Ovary (tissue), 10 donors: ENCODE measurements at places on chromosomes 13 and 19. TPM values are rescaled to one million over a fixed set of nuclear protein-coding genes. Genes with fewer than 3 reads are reported as not detected.

GRCh38 chr13:105908586-105908985, 626.9 kb downstream of the EFNB2 start:
- no peak for DNase-seq

DNA sequence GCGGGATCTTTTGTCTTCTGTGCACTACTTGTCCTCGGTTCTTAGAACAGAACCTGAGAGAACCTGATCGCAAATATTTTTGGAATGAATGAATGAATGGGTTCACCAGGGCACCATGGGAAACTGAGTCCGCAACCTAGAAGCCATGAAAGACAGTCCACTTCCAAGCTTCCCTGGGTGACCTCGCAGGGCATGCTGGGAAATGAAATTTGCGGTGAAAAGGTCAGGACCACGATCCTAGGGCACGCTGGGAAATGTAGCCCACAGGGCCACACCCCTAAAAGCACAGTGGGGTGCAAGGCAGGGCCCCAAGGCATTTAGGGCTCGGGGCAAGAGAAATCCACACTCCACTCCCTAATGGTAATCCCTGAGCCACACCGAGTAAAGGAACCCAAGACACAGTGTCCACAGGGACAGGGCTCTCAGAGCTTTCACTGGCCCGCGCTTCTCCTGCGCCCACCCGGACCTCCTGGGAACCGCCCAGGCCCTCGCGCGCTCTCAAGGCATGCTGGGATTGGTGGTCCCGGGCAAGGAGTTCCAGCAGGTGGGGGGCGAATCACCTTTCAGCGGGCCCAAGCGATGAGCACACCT, 1.1 kb upstream of the PPP1R12C start:
- peak; percentile 59 for DNase-seq

DNA sequence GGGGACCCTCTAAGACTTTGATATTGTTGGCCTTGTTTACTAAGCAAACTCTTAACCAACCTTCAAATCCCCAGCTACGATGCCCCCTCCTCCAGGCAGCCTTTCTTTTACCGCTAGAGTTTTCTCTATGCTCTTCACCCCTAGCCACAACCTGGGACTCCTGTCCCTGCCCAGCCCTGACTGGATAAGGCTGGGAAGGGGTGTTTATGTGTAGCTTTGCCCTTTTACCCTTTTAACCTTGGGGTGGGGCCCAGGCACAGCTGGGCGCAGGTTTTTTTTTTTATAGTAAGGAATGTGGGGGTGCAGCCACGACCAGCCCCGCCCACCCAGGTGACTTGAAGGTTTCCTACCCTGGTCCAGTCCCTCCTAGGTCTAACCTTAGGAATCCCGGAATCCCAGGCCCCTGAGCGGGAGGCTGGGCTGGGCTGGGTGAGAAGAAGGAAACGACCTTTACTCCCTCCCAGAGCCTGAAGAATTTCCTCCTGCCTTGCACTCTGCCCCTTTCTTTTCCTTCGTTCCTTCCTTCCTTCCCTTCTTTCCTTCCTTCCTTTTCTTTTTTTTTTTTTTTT, 12.2 kb downstream of the TJP3 start:
- DNase-seq: no peak

DNA sequence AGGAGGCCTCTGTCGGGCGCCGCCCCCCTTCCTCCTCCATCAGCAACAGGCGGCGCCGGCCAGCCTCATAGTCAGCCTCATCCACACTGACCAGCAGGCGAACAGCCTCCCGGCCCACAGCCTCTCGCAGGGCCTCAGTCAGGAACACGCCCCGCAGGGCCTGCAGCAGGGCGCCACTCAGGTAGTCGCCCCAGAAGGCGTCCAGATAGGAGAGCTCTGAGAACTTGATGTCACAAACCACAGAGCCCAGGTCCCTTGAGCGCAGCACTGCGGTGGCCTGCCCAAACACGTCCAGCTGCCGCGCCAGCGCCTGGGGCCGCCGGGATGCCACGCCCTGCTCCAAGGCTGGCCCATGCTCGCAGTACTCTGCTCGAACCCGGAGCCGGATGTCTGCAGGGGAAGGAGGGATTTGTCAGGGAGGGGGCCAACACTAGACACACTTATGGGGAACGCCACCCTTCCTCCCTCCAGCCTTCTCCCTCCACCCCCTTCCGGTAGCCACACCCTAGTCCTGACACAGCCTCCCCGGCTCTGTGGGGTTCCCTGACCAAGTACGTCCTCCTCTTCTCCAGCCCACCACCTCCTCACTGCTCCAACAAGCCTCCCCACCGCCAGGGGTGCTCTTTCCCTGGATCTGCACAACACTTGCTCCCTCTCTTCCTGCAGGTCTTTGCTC, 17.9 kb downstream of the DEDD2 start:
- DNase-seq: no peak

DNA sequence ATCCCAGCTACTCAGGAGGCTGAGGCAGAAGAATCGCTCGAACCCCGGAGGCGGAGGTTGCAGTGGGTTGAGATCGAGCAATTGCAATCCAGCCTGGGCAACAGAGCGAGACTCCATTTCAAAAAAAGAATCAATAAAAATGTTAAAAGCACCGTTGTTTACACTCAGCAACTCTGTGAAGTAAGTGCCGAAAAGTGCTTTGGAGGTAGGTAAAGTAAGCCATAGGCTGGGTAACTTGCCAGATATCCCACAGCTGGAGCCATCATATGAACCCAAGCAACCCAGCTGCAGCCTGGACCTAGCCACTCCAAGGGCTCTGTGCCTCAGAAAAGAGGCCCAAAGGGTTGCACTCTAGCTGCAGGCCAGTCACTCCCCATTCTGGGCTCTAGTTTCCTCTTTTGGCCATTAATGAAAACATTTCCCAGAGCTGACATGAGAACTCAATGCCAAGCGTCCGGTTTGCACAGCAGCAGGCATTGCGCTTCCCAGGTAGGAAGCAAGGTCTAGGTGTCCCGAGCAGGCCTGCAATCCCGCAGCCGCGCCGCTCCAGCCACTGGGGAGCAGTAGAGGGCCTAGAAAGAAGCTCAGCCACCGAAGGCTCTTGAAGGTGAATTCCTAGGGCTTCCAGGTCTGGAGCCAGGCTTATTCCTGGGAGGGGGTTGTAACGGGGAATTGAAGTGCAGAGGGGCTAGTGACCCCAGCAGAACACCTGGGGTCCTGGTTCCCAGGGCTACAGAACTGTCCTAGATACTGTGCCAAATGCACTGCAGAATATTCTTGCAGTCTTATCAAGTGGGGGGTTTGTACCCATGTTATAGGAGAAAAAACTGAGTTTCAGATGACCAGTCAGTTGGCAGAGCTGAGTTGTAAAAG, 4.1 kb upstream of the CD79A start:
- DNase-seq: no peak

DNA sequence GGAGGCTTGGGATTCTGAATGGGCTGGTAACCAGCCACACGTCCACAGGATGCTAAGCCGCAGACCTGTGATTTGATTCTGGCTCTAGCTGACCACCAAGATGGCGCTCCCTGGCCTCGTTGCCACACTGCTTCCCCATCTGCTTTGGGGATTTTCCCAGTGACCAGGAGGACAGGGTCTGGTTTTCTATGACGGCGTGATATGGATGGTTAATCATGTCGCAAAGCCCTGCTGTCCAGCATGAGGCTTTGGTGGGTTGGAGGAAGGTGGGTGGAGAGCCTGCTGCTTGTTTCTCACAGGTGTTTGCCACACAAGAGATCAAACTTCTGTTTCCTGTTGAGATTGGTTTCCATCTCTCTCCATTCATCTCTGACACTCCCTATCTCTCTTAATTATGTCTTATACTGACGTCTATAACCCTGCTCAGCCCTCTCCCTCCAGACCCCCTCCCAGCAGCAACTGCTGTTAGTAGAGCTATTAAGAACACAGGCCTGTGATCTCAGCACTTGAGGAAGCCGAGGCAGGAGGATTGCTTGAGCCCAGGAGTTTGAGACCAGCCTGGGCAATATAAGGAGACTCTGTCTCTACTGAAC, 102.7 kb downstream of the SIPA1L3 start:
- no peak for DNase-seq

- DNase-seq: no peak
These were observed 29.0 kb downstream of the RANBP3 start for GRCh38 chr19:5948752-5949564.

DNA sequence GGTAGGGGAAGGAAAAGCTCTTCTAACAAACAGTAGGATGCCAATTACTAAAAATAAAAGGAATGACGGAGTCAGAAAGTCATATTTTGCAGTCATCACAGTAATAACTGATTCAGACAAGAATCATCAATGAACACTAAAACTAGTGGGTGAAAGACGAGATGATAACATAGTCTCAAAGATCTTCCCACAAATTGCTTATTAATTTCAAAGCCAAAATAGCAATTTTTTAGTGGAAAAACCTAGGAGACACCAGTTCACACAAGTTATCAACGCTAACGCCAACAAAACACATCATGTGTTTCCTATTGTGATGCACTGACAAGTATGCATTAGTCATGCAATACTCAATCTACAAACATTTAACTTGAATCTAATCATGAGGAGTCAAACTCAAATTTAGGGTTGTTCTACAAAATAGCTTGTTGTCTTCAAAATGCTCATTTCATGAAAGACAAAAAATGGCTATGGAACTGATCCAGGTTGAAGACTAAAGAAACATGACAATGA, 18.6 kb downstream of the ZNF233 start:
- no peak for DNase-seq

- no peak for DNase-seq
These were observed 92.9 kb downstream of the PCDH9 start for GRCh38 chr13:67137044-67137735.

DNA sequence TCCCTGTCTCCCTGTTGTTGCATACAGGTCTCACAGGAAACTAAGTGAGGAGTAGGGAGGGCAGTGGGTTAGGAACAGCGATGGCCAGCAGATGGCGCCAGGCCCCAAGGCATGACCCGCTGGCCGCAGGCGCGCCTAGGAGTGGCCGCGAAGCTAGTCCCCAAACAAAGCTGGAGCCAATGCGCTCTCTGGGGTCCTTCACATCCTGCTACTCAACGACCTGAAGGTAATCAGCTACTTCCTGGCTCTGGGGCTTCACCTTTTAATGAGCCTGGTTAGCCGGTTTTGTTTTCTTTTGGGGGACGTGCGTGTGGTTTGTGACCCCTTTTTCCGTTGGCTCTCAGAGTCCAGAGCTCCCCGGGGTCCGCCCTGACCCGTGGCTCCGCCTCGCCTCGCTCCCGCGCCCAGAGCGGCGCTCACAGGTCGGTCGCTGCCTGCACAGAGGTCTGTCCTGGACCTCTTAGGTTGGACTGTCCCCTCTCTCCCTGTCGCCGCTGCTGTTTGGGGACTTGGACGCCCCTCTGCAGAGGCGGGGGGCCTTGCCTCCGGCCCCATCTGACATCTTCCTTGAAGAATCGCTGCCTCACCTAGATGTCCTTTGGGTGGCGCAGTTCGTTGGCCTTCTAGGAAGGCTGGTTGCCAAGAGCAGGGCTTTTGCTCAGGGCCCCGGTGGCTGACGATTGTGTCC, 62.2 kb upstream of the GTF3A start:
- peak; percentile 77 for DNase-seq

DNA sequence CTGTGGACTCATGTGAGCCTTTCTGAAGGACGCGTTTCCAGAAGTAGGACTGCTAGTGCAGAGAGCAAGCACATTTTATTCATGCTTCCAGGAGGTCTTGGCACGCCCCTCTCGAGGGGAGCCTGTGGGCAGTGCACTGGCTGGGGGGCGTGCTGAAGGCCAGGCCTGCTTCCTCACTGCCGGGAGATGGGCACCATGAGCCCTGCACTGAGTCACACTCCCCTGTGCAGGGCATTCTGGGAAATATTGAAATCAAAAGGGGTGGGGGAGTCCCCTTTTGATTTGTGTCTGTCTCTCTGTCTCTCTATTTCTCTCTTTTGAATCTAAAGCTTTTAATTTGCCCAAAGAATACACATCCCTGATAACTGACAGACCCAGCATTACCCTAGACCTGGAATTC, 34.0 kb downstream of the DPF1 start:
- no peak for DNase-seq

DNA sequence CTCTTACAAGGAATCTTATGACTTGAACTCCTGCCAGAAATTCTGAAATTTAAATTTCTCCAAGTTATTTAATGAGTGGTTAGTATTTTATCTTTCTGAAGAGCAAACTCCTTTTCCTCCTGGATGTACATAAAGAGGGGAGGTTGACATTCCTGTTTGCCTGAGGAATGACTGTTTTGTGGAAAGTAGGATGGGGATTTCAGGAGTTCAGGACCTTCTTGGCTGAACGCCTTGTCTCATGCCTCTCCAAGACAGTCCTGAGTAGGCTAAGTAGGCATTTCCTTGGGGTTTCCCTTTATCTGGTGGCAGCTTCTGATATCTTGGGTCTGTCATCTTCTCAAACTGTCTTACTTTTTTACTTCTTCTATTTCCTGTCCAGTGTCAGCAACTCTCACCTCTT, 356.6 kb downstream of the TDRD3 start:
- no peak for DNase-seq

- DNase-seq: no peak
These were observed 3.7 kb downstream of the ZNF136 start for GRCh38 chr19:12166626-12167025.

DNA sequence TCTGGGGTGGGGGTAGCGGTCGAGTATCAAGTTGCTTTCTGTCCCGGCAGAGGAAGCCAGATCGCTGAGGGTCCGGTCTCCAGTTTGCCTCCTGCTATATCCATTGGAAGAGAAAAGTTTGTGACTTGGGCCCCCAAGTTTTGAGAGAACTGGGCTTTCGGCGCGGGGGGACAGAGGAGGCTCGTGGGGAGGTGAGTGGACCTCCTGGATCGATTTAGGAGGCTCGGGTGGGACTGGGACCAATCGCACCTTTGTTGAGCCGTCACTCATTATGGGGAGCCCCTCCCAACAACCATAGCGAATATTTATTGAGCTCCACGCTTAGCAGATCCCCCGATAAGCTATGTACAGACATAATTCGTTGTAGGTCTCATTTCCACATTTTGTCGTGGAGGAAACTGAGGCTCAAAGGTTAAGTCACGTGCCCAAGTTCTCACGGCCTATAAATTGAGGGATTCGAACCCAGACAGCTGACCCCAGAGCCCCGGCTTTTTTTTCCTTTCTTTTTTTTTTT, 909 bp downstream of the RFXANK start:
- no peak for DNase-seq

GRCh38 chr13:91904597-91904996, 506.2 kb downstream of the GPC5 start:
- DNase-seq: no peak

Gene ZNF17
- total RNA-seq: 14.7 TPM

Gene MADCAM1
- total RNA-seq: 0.11 TPM

Gene CFD
- 3.8 TPM for total RNA-seq

Gene CIC
- 97.9 TPM for total RNA-seq

Gene ZNF700
- 17.2 TPM for total RNA-seq

Gene ZNF582
- 4.6 TPM for total RNA-seq

Gene BRME1
- total RNA-seq: 3.7 TPM
